ENCODE measurements at places on chromosomes 7 and 10. TPM values are rescaled to one million over a fixed set of nuclear protein-coding genes. Genes with fewer than 3 reads are reported as not detected.

GRCh38 chr7:128137181-128137580, 103.9 kb upstream of the LEP start:
- peak; percentile 64 for DNase-seq

MEIG1 gene
- total RNA-seq, result not detected

- no peak for DNase-seq
These were observed 42.6 kb downstream of the DRGX start for GRCh38 chr10:49353026-49353894.

- DNase-seq, result peak; percentile 18
These were observed 114.1 kb downstream of the SLC16A9 start for GRCh38 chr10:59595593-59595992.

HOXA1 gene
- total RNA-seq, result 0.27 TPM

- DNase-seq, result no peak
These were observed 71.7 kb downstream of the TAF3 start for GRCh38 chr10:7889947-7890542.

- DNase-seq, result no peak
These were observed 35.0 kb upstream of the ACSL5 start for GRCh38 chr10:112338957-112339356.

- peak; percentile 89 for DNase-seq
These were observed 254.2 kb downstream of the COBL start for GRCh38 chr7:51062222-51062987.

DNA sequence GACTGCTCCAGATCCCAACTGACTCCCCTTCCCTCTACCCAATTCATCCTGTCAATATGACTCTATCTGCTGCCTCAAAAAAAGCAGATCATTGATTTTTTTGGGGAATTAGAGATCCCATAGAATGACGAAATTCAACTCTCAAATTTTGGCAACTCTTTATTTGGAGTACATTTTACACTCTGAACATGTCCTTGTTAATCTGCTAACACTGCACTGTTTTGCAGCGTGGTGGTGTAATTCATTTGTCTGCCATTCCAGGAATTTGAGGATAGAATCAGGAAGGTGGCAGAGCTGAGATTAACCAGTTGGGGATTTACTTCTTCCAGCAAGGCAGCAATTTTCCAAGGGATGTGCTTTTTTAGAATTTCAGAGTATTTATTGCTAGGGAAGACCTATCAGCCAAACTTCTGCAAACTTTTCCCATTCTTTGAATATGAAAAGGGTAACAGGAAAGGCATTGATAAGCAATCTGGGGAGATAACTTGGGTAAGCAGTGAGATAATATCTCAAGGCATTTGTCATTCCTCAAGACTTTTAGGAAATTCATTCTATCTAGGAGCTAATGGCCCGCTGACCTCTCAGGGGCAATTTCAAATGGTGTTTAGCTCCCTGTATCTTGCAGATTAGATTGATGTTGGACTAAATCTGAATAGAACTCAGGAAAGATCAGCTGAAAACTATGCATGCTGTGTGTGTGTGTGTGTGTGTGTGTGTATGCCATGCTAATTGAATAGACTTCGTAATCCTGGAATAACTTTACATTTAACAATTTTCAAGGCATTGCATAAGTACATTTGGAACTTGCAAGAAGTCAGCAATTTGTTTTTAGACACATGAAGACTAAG, 9.7 kb downstream of the BAMBI start:
- no peak for DNase-seq

TUBAL3 gene
- total RNA-seq, result not detected

DNA sequence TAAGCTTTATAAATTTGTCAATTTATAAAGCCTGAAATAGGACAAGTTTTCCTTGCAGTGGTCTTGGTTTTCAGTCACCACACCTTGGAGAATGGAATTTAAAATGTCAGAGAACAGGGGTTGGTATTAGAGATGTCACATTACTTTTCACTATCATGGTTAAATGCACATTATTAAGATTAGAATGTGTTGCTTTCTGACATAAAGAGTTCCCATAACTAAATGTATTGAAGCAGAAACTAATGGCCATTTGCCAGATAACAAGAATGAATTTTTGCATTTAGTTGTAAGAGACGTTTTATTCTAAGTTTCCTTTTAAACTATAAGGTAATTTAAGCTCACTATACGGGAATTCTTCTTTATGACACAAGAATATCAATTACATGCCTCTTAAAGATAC, 172.3 kb downstream of the ARL4A start:
- no peak for DNase-seq

- peak; percentile 21 for DNase-seq
These were observed 24.9 kb downstream of the NRBF2 start for GRCh38 chr10:63157845-63158624.

ANKRD1 gene
- not detected for total RNA-seq

- DNase-seq, result no peak
These were observed 75.0 kb downstream of the ELFN1 start for GRCh38 chr7:1745018-1745532.

LDB3 gene
- total RNA-seq, result not detected

DNA sequence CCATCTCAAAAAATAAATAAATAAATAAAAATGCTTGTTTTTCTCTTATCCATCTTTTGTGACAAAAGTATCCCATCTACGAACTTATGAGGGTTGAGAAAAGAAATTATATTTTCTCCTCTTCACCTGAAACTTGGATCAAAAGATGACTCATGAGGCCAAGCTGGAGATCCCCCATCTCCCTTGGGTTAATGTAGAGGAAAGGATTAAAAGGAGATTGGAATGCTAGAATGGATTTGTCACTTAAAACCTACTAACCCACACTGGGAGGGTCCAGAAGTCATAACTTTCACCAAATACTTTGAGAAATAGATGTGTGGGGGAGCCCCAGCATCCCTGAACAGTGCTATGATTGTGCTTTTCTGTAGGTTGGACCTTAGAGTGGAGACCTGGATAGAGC, 46.3 kb upstream of the PIK3CG start:
- DNase-seq, result no peak

DNA sequence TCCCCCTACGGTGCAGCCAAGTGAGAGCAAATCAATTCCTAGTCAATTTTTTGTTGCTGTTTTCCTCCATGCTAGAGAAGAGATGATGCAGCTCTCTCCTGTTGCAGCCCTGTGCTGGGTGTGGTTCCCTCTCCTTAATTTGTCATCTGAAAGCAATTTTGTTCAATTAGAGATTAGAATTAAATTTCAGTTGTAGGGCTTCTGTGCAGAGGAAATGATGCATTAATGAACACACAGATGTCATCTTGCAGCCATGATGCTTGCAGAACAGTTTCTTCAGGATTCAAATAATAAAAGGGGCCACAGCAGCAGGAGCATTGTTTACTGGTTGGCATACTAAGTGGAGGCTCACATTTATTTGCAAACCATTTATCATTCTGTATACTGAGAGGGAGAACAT, 266.0 kb downstream of the AUTS2 start:
- no peak for DNase-seq

DNA sequence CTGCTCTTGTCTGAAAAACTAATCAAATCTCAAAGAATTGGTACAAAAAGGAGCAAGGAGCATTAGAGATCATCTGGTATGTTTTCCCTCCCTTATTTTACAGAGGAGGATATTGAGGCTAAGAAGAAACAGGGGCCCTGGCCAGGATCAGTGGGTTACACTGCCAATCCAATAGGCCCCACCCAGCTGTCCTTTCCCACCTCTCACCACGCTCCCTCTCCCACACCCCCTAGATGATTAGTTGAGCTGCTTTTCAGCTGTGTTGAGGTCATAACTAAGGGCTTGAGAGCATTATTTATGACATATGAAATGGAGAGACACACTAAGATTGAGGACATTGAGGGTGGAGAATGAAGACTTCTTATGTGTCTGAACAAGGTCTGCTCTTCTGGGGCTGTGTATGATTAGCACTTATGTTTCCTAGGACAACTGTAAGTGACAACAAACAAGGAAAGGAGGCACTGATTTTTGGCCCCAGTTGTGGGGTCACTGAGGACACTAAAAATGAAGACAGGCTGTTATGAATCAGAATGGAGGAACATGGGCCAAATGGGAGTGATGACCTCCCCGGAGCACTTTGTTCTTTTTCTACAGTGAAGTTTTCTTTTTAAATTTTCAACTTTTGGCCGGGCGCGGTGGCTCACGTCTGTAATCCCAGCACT, 26.5 kb downstream of the VWA2 start:
- DNase-seq, result peak; percentile 10

DNA sequence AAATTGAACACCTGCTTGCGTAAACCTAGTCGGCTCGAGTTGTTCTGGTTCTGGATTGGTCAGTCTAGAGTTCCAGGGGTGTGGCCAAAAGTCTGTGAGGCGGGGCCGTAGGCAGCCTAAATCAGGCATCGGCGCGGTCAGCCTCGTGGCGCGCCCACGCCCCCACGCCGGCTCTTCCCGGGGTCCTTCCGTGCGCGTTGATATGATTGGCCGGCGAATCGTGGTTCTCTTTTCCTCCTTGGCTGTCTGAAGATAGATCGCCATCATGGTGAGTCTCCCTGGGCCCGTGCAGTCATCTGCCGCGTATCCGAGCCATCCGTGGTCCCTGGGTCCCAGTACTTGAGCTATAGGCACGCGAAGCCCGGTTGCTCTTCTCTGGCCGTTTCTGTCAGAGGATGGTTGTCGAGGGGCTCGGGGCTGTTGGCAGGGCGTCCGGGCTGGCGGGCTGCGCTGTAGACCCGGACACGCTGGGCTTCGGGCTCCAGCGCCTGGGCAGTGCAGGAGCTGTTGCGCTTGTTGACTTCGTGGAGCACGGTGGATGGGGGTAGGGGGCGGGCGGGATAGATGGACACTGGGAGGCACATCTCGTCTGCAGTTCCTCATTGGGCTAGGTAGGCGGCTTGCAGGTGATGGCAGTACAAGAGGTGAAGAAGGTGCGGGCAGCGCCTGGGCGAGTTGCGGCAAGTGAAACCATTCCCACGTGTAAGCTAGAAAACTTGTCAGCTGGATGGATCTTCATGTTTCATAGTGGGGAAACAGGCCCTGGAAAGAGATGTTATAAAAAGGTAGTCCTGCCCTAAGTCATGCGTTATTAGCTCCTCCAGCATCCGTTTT, at the start of gene RPS24:
Gene RPS24 (plus strand): TSS at position 227 of the 834 bp plus-strand sequence. CDS start 39 bp downstream, at position 266.
- peak; percentile 93 for DNase-seq

DNA sequence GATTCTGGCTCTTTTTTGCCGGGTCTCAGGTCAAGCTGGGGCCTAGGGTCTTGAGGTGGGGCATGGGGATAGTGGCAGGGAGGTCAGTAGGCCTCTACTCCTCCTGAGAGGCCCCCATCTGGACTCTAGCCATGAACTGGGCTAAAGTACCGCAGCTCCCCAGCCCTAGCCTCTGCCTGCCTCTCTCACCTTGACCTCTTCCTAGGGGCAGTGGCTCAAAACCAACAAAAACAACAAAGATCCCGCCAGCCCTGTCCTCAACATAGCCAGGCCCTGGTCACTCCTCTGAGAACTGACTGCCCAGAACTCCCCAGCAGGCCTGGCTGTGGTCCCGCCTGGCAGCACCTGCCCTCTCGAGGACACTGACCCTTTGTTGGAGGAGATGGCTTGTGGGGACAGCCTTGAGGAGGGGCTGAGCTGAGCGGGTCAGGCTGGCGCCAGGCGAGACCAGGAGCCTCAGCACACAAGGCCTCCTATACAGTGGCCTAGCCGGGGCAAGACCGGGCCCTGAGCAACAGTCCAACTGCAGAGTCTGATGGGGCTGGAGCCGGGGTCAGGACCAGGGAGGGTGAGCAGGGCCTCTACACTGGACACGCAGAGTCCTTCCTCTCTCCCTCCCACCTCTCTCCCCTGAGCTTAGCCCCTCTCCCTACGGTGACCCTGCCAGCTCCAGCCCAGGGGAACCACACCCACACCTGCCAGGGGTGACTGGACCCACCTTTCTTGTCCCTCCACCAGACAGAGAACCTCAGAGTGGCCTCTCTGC, 11.6 kb upstream of the PPIF start:
- DNase-seq, result no peak

PNLIPRP1 gene
- not detected for total RNA-seq

CRHR2 gene
- not detected for total RNA-seq

DNA sequence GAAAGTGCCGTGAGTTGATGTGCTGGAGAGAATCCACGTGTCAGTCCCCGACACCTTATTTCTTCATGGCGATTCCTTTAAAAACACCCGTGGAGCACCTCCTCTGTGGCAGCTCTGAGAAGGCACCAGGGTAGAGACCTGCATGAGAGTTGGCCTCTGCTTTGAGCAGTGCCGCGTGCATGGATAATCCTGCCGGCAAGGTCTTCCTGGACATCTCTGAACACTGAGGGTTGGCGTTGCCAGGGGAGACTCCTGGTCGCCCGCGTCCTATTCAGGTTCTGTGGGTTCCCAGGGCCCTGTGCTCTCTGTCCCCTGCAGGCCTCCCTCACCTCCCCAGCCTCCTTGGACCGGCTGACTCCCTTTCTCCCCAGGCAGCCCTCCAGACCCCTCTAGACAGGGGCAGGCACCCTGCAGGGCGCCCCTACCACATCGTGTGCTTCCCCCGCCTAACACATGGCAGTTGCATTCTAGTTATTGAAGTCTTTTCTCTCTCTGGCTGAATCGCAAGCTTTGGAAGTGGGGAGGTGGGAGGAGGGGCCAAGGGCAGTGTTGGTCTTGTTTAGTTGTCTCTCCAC, 95.6 kb downstream of the MKI67 start:
- DNase-seq, result no peak

GRCh38 chr7:130951976-130952876, 218.2 kb upstream of the KLF14 start:
- no peak for DNase-seq

DNA sequence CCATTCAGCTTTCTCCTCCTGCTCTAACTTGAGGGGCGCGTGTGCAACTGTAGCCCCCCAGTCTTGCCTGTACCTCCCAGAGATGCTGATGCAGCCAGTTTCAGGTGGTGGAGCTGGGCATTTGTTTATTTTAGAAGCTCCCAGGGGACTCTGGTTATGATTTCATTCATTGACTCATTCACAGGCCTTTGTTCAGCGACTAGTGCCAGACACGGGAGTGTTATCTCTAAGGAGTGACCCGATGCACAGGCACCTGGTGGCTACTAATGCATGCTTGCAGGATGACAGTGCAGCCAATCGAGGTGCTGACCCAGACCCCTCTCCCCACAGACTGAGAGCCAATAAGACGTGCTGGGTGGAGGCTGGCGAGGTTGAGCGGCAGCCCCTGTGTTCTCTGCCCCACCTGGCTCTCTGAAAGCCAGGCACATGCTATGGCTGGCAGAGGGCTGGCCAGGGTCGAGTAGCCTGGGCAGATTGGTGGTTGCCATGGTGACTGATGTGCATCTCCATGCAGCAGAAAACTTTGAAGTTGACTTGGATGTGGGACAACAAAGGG, 19.7 kb upstream of the SLC18A2 start:
- peak; percentile 32 for DNase-seq

SLC39A12 gene
- 0.23 TPM for total RNA-seq

GRCh38 chr10:121416071-121416470, 182.2 kb downstream of the FGFR2 start:
- no peak for DNase-seq

PNLIPRP3 gene
- not detected for total RNA-seq

Data from MG63 (cell line).